Right atrium auricular region (tissue), 2 donors: ENCODE measurements at places on chromosomes 13 and 19. TPM values are rescaled to one million over a fixed set of nuclear protein-coding genes. Genes with fewer than 3 reads are reported as not detected.

GFY gene
- total RNA-seq, result not detected

ITM2B gene
- total RNA-seq, result 495 TPM

KLK3 gene
- total RNA-seq, result not detected

ZNF569 gene
- 5.1 TPM for total RNA-seq

MTRF1 gene
- 9.3 TPM for total RNA-seq

OR7C1 gene
- not detected for total RNA-seq

SGCG gene
- total RNA-seq, result 88.2 TPM

ZNF471 gene
- 2.3 TPM for total RNA-seq

NLRP4 gene
- total RNA-seq, result not detected

ZNF224 gene
- 7.8 TPM for total RNA-seq

GRIK5 gene
- total RNA-seq, result 17.1 TPM

ZIC5 gene
- total RNA-seq, result not detected

DHX34 gene
- 5.1 TPM for total RNA-seq

CLEC17A gene
- not detected for total RNA-seq

DBP gene
- 5.9 TPM for total RNA-seq

GRIN2D gene
- 0.31 TPM for total RNA-seq

SHC2 gene
- 9.6 TPM for total RNA-seq
